Right forelimb (tissue), 1 donor: ENCODE measurements at places on chromosomes 1 and 21.

DNA sequence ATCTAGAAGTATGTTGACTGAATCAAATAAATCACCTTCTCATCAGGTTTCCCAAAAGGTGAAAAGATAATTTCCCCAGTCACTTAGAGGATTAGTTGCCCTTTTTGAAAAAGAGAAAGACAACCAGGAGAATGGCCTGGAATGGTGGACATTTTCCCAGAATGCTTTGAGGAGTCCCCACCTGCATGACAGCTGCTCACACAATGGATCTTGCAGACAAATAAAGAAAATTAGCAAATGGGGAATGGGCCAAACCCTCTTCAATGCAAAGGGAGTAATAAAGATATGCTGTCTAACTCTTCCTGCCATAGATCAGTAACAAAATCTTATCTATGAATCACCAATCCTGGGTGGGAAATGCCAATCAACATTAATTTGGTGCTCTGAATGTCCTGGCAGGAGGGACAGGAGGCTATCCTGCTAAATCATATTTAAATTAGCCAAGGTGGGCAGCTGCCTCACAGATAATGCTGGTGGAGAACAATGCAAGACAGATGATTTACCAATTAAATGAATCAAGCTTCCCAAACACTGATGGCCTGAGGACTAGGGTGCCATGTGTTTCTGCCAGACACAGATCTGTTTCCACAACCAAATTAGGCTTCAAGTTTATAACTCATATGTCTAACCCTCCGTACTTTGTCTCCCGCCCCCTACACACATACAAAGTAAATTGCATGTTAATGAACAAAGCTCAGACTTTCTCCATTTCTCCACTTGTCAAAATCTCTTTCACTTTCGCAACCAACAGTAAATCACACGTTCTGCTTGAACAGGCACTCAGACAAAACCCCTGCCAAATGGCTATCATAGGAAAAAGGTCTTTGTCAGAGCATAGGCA lies 488.0 kb upstream of the PLXNA2 start:
- DNase-seq = no peak

DNA sequence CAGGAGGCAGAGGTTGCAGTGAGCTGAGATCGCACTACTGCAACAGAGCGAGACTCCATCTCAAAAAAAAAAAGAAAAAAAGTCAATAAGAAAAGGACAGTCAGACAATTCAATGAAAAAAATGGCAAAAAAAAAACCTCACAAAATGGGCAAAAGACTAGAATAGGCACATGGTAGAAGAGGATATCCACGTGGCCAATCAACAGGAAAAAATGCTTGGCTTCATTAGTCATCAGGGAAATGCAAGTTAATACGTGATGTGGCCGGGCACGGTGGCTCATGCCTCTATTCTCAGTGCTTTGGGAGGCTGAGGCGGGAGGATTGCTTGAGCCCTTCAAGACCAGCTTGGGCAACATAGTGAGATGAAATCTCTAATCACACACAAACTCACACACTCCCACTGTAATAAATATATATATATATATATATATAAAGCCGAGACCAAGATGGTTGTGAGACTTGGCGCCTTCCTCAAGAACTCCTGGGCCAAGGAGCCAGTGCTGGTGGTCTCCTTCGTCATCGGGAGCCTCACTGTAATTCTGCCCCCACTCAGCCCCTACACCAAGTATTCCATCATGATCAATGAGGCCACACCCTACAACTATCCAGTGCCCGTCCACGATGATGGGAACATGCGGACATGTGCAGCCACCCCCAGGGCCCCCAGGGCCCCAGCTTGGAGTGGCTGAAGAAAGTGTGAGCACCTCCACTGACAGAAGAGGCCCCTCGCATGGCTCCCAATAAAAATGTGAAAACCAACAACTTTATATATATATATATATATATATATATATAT lies 22.9 kb upstream of the LEFTY2 start:
- no peak for DNase-seq

DNA sequence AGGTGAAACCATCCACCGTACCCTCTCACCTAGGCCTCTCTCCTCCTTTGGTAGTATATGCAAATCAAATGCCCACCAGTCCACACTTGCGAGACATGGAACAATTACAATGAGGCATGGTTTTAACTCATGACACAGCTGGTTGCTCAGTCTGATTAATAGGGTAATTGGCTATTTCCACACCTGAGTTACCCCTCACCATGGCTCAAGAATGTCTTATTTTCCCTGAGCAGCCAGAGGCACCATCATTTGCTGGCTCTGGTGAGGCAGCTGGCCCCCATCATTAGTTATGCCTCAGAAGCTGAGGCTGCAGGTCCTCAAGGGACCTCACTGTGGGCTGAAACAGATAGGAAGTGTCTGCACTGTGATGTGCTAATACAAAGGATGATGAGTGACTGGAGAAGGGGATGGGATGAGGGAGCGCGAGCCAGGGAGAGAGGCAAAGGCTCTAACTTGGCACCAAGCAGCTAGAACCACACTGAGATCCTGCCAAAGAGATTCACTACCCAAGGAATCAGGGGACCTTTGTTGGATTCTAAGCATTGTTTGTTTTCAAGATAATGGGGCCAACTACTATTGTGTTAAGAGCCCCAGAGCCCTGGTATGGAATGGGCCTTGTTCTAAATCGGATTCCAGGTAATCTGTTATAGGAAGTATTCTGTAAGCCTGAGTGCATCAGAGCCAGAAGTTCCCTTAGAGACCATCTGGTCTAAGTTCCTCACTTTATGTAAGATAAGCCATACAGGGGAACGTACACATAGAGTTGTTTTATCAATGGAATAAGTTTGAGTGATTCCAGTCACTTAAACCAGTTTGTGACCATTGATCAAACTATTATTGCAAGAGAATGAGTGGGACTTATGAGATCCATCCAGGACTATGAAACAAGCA lies 80.0 kb upstream of the CNTN2 start:
- no peak for DNase-seq

DNA sequence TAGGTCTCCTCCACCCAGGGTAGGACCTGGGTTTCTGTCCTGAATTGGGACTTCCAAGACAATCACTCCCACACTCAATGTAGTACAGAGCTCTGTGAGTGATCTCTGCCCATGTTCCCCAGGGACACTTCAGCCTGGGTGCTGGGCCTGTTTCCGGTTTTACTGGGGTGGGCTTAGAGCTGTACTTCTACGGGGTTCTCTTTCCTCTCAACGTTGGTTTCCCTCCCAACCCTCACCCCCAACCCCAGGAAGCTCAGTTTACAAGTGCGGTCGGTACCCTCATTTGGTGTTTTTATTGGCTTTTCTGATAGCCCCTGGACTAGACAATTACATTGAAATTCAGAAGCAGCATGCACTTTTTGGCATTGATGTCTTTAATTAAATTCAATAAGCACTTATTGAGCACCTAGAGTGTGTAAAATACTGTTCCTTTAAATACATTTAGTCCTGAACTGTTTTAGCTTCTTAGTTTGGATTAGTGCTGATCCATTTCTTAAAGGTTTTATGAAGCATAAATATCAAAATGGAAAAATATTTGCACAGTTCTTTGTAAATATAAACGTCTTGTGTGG lies 542 bp upstream of the XPR1 start:
- no peak for DNase-seq

- no peak for DNase-seq
Measured at GRCh38 chr1:59223989-59224634, 72.8 kb upstream of the FGGY start.

- DNase-seq = no peak
Measured at GRCh38 chr1:95382000-95382786, 148.2 kb downstream of the RWDD3 start.

GRCh38 chr1:94239796-94240195 lies 2.4 kb upstream of the ARHGAP29 start:
- DNase-seq = no peak

DNA sequence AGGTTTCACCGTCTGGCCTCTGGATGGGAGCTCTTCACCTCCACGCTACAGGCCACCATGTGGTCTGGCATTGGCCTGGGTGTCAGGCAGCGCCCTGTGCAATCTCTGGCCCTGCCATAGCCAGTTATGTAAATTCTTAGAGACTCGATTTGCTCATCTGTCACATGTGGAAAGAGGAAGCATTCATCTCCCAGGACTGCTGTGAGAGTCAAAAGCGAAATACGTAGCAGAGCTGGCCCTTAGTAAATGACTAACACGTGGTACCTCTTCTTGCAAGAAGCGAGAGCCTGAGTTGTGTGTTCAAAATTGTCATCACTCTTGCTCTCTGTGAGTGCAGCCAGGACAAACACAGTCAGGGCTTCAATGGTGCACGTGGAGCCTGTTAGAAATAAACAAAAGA lies 159.0 kb upstream of the BACE2 start:
- no peak for DNase-seq

DNA sequence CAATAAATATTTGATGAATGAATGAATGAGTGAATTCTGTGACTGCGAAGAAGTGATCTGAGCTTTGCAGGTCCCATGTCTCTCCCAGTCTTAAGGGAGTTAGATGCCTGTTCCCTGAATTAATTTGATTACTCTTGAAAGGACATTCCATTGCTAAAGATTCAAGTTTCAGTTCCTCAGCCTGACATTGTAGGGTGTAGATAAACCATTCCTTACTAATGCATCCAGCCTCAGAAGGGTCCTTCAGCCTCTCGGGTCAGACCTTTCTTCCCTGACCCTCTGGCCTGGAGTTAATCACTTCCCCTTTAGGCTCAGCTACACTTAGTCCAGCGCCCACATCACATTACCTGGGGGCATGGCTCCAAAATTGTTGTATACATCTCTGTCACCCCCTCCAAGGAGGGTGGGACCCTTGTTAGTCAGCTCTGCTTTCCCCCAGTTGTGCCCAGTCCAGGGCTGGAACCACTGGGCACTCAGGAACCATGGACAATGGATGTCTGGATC lies 2.6 kb downstream of the INSRR start:
- DNase-seq = no peak

- no peak for DNase-seq
Measured at GRCh38 chr1:92026806-92027205, 3.0 kb upstream of the EPHX4 start.

DNA sequence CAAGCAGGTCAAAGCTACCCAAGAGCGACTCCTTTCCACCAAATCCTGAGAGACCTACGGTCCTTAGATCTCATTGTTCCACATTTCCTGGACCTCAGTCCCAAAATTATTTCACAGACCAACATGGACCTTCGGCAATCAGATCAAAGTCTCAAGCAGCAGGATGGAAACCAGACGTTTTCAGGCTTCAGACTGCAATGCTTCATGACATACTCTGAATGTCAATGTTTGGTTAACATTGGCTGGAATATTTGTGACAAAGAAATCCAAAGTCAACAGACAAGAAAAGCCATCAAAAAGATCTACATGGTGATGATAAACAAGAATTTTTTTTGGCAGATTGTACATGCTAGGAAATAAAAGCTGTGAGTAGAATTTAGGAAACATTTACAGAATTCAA lies 1057.3 kb downstream of the ADGRL2 start:
- DNase-seq = no peak

- no peak for DNase-seq
Measured at GRCh38 chr1:230611128-230611877, 31.0 kb upstream of the COG2 start.

- DNase-seq = no peak
Measured at GRCh38 chr1:199937161-199937560, 90.3 kb upstream of the NR5A2 start.

DNA sequence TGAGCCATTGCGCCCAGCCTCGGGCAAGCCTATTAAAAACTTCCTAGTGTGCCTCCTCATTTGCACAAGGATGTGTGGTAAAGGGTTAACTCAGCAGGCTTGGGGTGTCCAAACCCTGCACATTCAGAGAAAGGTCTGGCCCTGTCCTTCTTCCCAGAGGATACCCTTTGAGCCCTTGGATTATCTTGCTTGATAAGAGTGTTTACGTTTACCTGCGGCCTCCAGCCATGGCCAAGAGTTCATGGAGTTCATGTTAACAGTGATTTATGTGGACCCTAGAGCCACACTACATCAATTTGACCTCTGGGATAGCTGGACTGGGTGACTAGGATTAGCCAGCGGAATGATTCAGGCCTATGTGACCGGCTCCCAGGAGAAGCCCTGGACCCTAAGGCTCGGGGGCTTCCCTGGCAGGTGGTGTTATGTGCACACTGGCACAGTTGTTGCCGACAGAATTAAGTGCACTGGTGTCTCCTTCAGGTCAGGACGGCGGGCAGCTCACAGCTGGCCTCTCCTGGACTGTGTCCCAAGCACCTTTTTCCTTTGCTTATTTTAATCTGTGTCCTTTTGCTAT lies 7.7 kb upstream of the TCP10L start:
- DNase-seq = no peak

DNA sequence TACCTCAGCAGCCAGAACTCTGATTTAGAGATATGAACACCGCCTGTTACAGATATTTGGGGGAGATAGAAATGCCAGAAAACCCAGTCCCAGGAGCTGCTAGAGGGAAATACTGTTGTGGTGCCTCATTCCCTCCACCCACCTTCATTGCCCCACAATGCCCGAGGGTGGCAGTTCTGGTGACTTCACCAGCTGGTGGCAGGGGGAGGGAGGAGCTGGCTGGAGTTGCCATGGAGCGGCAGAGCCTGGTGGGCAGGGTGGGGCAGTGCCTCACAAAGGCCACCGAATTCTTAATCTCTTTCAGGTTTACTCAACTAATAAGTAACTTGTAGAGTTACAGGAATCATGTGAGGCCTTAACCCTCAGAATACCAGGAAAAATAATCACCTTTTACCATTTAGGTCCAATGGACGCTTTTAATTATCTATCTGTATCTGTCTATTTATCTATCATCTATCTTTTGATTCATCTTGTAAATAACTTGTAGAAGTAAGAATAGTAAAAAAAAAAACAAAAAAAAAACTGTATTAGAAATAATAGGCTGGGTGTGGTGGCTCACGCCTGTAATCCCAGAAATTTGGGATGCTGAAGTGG lies 11.7 kb upstream of the S100A11 start:
- DNase-seq = no peak

- DNase-seq = no peak
Measured at GRCh38 chr1:51344276-51344601, 13.9 kb upstream of the TTC39A start.

DNA sequence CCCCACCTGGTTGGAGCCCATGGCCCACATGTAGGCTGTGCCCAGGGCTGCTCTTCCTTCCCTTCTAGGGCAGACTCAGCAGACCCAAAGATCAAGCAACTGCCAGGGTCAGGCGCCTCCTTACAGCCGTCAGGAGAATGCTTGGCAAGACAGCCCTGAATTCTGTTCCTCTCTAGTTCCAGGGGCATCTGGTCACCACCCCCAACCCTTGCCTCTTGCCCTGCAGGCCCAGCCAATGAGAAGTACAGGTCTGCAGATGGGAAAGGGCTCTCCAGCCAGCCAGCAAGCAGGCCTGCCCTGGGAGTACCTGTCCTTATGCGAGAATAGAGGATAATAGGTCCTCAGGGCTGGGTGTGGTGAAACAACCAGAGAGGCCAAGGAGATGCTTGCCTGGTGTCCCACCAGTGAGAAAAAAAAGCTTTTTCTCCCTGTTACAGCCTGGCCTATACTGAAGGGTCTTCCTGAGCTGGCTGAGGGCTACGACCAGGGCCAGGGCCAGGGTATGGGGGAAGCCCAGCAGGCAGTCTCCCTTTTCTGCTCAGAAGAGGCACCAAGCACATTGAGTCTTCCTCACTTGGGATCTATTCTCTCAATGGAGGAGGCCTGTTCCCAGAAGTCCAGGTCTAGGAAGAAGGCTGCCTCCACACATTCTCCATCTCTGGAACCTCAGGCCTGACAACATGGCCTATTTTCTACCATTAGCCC lies 31.4 kb downstream of the NAV1 start:
- no peak for DNase-seq
